NCI-H2227 treated with DMSO at 0.1 percent for 48 hours (cell line): ENCODE measurements at places on chromosomes 7 and 10.

DNA sequence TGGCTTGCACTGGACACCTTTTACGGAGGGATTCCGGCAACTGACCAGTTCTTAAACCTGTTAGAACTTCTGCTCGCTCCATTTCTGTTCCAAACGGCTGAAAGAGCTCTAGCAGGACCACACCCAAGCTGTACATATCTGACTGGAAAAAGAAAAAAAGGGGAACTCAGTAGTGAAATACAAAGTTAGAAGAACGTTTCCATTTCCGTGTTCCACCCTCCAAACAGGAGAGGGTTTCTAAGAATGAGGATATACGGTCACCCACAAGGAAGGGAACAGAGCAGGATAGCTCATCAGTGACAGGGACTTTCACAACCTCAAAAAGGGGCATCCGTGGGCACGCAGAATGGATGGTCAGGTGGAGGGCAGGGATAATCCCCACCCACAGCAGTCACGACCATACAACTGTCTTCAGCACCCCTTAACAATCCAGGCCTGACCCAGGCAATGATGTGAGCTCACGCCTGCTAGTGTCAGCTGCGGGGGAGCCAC, 4.3 kb upstream of the ANKRD61 start:
- no peak for DNase-seq

GRCh38 chr10:27440021-27440420, 64.1 kb upstream of the RAB18 start:
- DNase-seq = no peak

DNA sequence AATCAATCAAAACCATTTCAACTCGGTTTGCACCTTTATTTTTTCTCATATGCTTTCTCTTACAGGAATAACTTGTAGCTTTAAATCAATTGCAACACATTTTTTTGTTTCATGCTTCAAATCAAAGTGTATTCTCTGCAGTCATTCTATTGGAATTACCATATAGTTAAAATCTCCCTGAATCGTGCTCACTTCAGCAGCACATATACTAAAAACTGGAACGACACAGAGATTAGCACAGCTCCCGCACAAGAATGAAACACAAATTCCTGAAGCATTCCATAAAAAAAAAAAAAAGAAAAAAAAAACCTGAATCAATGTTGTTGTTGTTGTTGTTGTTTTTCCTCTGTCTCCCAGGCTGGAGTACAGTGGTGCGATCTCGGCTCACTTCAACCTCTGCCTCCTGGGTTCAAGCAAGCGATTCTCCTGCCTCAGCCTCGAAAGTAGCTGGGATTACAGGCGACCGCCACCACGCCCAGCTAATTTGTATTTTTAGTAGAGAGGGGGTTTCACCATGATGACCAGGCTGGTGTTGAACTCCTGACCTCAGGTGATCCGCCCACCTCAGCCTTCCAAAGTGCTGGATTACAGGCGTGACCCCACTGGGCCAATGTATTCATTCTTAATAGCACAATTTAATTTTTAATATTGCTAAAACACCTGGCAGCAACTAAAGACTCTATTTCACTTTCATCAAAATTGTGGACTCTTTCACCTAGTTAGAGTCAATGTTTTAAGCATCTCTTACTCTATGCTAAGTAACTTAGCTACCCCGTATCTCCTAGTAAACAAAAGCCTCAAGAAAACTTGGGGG, 26.3 kb downstream of the ANKRD61 start:
- DNase-seq = peak; percentile 5

- DNase-seq = peak; percentile 96
These were observed 9.9 kb upstream of the EPHB4 start for GRCh38 chr7:100837099-100837836.

- DNase-seq = no peak
These were observed 34.8 kb upstream of the SFMBT2 start for GRCh38 chr10:7445474-7446185.

DNA sequence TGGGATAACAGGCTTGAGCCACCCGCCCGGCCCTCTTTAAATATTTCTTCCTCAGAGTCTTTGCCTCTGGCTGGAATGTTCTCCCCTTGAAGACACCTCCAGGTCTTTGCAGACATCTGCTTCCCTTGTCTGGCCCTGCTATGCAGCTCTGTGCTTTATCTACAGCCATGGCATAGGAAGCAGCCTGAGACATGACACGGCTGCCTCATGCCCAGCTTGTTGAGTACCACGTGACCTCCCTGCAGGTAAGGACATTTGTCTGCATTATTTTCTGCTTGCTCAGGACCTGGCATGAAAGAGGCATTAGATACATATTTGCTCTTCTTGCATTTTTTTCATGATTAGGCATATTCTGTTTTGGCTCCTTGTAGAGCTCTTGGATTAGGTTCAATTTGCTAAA, 113.8 kb upstream of the KLF6 start:
- no peak for DNase-seq

DNA sequence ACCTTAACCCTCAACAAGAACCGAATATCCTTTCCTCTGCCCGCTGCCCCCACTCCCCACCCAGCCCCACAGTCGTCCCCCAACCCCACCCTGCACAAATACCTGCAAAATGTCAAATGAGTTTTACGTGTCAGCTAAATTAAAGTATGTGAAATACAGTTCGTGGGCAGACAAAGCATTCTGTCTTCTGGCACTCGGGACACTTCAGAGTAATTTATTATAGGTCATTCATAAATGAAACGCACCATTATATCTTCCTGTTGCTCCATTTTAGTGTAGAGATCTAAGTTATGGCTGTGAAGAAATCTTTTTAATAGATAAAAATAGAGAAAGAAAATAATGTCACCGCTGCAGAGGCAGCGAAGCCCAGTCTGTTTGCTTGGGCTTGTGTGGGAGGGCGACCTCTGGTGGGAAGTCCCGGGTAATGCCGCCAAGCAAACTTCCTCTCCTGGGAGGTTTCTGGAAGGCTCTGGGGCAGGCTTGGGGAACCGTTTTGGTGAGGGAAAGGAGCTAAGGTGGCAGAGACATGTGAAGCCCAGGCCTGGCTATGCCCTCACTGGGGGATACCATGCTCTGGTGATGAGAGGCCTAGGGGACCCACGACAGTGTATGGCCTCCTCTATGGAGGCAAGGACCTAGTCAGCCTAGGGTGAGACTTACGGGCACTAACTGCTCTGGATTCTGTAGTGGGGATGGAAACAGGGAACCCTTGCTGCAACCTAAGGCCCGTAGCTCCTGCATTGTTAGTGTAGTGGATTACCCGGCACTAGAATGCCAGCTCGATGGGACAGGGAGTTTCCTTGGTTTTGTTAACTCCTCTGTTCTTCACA, 604.9 kb downstream of the LRMDA start:
- peak; percentile 30 for DNase-seq
